Bronchial epithelial cell (primary cell): ENCODE measurements at places on chromosomes 3 and 15.

GRCh38 chr3:179133575-179133974 is 14.6 kb upstream of the PIK3CA start:
- DNase-seq, result no peak

DNA sequence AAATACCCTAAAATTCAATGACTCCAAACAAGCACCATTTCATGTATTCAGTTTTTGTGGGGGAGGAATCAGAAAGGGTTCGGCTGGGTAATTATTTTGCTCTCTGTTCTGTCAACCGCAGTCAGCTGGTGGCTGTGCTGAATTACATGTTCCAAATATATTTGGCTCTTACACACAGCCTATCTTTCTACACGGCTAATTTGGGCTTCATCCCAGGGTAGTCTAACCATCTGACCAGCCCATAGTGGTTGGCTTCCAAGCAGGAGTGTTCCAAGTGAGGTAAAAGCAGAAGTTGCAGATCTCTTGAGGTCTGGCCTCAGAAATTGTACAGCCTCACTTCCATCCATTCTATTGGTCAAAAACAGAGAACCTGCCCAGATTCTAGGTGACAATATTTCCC is 760.8 kb upstream of the SEMA6D start:
- DNase-seq, result no peak

- no peak for DNase-seq
These were observed 164.6 kb upstream of the CCDC54 start for GRCh38 chr3:107212618-107213017.

DNA sequence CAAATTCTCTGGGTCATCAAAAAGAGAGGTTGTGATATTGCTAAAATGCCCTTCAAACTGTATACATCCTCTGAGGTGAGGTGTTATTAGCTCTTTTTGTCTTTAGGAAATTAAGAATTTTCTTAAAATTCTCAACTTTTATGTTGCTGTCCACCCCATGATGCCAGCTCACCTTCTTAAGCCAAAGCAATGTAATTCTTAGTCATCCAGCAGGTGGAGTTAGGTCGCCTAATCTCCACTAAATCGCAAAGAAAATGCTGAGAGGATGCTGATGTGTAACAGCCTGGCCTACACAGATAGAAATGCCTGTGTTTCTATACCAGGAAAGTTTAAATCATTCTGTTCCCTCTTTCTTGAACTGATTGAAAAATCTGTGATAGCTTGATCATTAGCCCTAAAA is 770.2 kb upstream of the ALCAM start:
- DNase-seq, result peak; percentile 67

DNA sequence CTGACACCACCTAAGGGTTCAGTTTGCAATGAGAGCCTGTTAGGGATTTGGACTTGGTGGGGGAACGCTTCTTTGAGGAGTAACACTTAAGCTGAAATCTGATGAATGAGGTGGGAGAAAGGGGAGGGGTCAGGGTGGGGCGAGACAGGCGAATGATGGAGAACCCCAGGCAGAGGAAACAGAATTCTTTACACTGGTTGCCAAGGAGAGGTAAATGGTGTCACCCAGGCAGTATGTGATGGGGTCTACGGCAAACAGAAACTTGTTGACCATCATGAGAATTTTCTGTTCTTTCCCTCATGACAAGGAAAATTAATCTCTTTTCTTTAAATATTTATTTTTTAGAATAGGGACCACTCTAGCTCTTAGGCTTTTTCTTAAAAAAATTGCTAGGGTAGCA is 157.2 kb upstream of the MITF start:
- DNase-seq, result no peak

DNA sequence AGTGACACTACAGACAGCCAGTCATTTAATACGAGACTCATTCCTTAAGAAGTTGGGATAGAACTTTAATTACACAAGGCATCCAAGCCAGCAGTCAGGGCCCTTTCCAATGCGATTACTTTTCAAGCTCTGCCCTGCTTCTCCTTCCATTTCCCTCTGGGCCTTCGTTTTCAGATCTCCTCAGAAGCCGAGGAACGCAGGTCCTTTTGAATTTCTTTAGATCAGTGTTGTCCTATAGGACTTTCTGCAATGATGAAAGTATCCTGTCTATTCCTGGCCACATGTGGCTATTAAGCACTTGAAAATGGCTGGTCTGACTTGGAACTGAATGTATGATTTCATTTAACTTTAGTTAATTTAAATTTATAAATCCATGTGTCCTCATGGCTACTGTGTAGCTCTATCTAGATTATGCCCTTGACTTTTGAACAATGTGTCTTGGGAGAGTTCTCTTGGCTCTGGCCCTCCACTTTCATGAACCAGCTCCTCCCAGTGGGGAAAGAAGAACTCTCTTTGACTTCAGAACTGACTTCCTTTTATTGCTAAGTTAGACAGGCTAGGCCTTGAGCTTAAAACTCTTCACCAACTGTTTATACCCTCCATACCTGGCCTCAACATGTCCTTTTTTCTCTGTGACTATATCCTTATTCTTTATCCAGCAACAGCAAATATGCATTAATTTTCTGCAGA is 22.6 kb downstream of the TGFBR2 start:
- DNase-seq, result no peak

GRCh38 chr3:149647812-149648211 is 10.0 kb downstream of the WWTR1 start:
- peak; percentile 50 for DNase-seq

GRCh38 chr3:53707222-53707621 is 139.0 kb downstream of the CHDH start:
- no peak for DNase-seq

DNA sequence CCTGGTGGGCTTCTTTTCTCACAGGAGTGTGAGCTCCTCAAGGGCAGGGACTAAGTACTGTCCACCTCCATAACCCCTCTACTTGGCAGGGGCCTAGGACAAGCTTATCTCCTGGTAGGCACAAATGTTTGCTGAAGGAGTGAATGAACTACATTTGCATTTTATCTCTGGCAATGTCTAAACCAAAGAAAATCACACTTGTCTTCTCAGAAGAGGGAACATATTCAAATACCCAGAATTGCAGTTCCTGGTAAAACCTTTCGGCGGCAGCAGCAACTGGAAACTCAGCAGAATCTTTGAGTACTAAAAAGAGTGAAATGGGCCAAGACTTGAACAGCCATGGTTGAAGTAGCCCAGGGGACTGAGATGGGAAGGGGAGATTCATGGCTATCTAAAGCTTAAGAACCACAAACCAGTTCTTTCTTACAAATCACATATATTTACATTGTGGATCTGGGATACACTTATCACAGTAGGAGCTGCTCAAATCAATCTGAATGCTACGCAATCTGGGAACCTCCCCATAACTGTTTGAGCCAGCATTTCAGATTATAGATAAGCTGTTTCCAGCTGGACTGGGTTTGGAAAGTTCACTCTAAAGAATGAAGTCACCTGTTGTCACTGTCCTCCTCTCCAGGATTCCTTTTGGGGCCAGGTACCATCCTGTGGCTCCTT is 18.7 kb upstream of the PTPN9 start:
- no peak for DNase-seq

DNA sequence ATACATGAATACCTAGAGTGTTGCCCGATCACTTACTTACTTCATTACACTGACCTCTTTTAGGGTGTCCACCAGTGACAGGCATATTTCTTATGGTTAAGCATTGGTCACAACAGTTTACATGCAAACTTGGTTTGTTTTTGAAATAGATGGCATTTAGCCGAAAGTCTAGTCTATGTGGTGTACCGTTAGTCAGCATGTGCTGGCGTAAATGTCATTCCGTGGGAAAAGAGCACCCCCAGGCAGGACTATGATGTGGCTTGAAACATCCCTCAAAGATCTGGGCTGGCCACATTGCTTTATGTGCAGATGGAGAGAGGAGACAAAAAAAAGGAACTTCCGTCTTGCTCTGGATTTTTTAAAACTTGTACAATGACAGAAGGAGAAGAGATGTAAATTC is 357.0 kb upstream of the ICE2 start:
- no peak for DNase-seq

- DNase-seq, result peak; percentile 62
These were observed at the start of gene GRM2 for GRCh38 chr3:51706788-51707731. Gene GRM2, plus strand, starts transcription at chr3:51707068. Its CDS starts 1,916 bp downstream, at chr3:51708984.

GRCh38 chr3:56467801-56468183 is 475 bp downstream of the ERC2 start:
- no peak for DNase-seq

DNA sequence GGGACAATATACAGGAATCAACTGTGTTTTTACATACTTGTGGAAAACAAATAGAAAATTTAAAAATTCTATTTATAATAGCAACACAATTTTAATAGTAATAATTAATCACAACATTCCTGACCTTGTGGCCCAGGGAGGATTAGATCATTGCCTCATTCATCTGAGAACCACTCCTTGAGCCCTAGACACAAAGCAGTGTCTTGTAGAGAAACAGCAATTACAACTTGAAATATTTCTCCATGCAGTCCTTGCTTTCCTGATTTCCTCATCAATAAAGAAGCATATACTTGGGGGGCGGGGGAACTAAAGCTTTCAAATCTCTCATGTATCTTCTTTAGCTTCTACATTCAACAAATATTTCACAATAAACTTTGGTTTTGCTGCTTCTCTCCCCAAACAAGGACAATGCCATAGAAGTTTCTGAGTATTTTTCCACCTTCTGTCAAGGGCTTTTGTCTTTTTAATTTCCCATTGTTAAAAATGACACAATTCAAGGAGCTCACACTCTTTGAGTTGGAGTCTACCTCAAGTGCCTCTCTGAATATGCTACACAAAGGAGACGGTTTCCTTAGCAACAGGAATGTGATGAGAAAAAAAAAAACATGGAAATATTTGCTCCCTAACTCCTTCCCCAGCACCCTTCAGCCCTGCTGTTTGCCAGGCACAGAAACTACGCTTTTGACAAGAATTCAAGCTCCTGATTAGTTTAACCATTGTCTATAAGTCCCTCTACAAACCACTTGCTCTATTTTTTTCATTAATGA is 118.8 kb downstream of the ARPP21 start:
- DNase-seq, result no peak

DNA sequence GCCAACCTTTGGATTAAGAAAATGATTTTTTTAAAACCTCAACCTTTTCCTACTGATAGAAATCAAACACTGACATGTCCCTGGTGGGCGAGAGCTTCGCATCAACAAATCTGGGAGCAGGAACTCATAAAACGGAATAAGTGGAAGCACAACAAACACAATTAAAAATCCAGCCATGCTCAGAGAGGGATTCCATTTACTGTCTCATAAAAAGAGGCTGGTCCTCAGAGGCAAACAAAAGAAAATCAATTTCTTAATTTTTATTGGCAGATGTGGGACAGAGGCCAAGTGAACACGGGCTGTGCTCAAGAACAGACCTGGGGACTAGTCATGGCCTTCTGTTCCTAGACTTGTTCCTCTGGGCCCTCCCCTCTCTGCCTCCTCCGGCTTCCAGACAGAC is 214.5 kb downstream of the NTRK3 start:
- DNase-seq, result no peak

GRCh38 chr3:99351122-99351521 is 287.3 kb upstream of the COL8A1 start:
- DNase-seq, result no peak

- DNase-seq, result no peak
These were observed 32.0 kb upstream of the TCF12 start for GRCh38 chr15:56886363-56886931.

GRCh38 chr15:41505776-41506175 is 7.9 kb downstream of the LTK start:
- DNase-seq, result no peak

GRCh38 chr15:33064878-33065277 is 129.6 kb downstream of the FMN1 start:
- DNase-seq, result peak; percentile 42

DNA sequence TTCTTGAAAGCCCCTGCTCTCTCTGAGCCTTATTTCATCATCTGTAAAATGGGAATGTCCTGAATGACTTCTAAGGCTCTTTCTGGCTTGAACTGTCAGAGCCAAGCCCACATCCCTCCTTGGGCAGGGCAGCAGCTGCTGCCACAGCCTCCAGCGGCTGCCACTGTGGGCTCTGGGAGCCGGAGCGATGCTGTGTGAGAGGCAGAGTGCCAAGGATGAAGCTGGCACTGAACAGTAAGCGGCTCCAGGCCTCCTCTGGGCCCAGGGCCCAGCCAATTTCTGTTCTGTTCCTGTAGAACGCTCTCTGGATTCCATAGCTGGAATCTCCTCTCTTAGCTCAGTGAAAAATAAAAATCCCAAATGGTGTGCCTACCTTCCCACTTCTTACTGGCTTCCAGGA is 4.4 kb downstream of the CPLX3 start:
- no peak for DNase-seq

GRCh38 chr15:65054333-65055200 is 9.4 kb downstream of the SLC51B start:
- peak; percentile 34 for DNase-seq

DNA sequence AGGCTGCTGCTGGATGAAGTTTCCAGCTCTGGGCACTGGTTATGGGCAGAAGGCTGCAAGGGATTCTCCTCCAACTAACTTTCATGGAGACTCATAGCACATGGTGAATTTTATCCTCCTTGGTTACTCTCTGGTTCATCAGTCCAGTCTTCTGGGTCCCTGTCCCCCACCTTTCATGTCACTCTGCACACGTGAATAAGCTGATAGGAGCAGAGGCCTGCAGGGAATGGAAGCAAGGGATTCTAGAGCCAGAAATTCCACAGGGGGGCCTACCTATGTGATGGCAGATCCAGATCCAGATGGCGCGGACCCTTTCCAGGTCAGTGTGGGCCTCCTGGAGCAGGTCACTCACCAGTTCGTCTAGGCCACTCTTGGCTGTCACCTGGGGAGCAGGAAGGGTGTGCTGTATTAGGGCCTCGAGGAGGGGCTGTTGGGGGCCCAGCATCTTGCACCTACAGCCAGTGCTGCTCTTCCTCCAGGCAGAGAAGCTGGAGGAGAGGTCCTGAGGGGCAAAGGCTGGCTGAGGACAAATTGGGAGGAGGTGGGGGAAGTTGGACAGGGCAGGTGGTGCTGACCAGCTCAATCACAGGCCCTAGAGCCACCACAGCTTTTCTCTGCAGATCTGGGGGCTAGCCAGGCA is 30.2 kb downstream of the KY start:
- no peak for DNase-seq

- peak; percentile 52 for DNase-seq
These were observed 20.7 kb upstream of the POC1A start for GRCh38 chr3:52174896-52175295.

DNA sequence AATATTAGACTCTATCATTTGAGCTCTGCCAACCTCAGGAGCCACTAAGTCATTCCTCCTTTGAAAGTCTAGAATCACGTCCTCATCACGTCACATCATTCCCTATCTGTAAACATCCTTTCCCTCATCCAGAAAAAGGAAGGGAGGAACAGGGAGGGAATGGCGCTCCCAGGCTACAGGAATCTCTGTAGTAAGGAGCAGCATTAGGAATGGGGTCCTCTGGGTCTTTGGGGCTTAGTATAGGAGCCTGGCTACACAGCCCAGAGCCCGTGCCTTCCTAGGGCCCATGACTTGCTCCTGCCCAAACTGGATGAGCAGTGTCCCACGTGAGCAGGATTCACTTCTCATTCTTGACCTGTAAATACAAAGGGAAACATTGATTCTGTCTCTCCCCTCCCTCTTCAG is 1.6 kb downstream of the TAGLN3 start:
- DNase-seq, result no peak

- DNase-seq, result peak; percentile 50
These were observed 488 bp downstream of the THSD4 start for GRCh38 chr15:71115567-71116351.

- DNase-seq, result no peak
These were observed 13.4 kb upstream of the MAGEF1 start for GRCh38 chr3:184725176-184725719.

- DNase-seq, result no peak
These were observed 50.9 kb downstream of the CORO2B start for GRCh38 chr15:68629519-68630210.

- DNase-seq, result no peak
These were observed 2.7 kb downstream of the CD200R1 start for GRCh38 chr3:112972158-112972557.

GRCh38 chr3:186070133-186070532 is 38.8 kb downstream of the ETV5 start:
- DNase-seq, result no peak
